Naive thymus-derived CD8-positive, alpha-beta T cell (primary cell): ENCODE measurements at places on chromosomes 3 and 15.

- DNase-seq: no peak
These were observed 11.6 kb downstream of the FAM162A start for GRCh38 chr3:122395582-122395981.

DNA sequence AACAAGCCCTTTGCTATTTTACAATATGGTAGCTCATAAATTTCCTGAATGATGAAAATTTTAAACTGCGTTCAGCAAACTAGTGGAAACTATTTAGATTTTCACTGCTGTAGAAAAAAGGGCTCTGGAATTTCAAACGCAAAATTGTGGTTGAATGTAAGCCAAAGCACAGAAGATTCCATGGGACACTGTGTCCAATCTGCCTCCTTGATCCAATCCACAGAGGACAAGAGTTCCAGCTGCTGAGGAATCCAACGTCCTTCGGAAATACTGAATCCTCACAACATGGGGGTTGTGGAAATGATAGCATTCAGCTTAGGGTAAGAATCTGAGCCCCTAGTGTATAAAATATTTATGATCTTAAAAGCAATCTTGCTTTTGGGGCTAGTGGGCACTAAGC, 161.0 kb downstream of the PLD1 start:
- DNase-seq: no peak

DNA sequence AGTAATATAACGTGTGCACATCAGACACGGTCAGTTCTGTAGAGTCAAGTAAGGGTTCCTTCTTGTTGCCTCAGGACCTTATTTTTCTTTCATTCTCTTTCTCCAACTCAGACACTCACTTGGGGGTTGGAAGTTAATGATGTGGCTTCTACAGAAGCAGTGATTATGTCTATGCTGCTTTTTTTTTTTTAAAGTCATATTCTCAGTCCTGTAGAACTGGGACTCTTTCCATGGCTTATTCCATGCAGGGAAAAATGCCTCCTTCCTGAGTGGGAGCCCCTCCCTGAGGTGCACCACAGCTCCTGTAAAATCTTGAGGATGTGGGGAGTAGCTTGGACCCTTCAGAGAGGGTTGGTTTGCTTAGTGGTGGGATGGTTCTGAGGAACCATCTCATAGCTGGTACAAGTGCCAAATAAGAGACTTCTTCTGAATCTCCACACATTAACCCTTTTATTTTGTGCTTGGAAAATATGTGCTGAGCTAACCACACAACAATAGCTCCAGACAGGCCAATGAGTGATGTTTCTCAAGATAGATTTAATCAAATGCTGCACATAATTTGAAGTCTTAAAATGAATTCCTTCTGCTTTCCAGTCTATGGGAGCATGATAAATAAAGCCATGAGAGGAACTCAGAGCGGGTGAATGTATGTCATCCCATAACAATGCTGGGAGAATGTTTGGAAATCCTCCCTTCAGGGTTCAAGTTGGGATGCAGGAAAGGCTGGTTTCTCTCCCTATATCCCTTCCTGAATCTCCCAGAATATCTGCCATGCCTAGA, 23.3 kb upstream of the FSTL1 start:
- DNase-seq: no peak

- no peak for DNase-seq
These were observed 34.8 kb downstream of the SLC12A8 start for GRCh38 chr3:125177746-125178145.

DNA sequence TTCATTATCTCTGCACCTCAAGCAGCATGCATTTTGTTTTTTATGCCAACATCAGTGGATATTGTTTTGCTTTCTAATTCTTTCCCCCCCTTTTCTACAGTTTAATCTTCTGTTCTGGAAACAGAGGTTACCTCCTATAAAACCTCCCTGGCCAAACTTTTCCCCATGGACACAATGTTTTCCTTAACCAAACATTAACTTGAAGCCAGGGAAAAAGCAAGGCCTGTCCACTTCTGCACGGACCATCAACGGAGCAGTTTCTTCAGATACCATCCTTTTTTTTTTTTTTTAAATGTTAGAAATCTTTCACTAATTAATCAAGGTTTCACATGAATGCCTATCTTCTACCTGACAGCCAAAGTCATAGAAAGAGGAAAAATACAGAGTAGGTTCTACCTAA, 127.0 kb downstream of the ADAMTS9 start:
- DNase-seq: no peak

DNA sequence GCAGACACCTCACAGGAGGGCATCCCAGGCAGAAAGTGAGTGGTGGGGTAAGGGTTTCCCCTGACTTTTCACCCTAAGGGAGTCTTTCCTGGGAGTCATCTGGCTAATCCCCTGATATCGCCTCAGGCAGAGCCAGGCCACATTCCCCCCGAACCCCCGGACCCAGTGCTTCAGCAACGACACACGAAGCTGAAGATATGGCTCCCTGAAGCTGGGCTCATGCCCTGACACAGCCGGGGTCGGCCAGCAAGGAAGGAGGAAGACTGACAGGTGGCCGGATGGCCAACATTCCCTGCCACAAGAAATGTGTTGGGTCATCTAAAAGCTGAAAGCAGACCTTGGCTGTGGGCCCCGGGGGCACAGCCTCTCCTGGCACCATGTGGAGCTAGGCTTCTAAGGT, 14.4 kb downstream of the CHST13 start:
- DNase-seq: no peak

- no peak for DNase-seq
These were observed 27.6 kb downstream of the SLC28A1 start for GRCh38 chr15:84911879-84912660.

- DNase-seq: peak; percentile 83
These were observed 748 bp downstream of the CCNL1 start for GRCh38 chr3:157159037-157159761.

DNA sequence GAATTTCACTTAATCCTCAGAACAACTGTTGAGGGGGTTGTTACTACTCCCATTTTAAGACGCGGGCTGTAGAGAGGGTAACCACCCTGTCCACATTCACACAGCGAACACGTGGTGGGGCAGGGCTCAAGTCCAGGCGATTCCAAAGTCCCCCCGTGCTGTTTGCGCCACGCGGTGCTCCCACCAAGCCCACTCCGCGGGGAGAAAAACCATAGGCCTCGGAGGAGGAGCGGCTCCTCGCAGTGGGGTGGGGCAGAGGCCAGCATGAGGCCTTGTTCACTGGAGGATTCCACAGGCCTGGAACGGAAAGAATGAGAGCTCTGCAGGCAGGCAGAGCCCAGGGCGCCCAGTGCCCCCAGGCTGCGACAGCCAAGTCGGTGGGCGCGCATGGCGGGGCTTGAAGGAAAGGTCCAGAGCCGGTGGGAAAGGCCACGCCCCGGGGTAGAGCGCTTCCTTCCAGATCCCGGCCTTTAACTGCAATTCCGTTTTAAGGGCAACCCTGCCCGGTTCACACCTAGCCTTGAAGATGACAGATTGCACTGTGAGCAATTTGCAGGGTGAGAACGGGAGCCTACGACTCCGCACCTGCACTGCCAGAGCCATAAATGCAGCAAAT, 161.8 kb upstream of the TBL1XR1 start:
- DNase-seq: peak; percentile 53

- DNase-seq: no peak
These were observed 40.3 kb upstream of the NDUFB4 start for GRCh38 chr3:120555657-120556509.

DNA sequence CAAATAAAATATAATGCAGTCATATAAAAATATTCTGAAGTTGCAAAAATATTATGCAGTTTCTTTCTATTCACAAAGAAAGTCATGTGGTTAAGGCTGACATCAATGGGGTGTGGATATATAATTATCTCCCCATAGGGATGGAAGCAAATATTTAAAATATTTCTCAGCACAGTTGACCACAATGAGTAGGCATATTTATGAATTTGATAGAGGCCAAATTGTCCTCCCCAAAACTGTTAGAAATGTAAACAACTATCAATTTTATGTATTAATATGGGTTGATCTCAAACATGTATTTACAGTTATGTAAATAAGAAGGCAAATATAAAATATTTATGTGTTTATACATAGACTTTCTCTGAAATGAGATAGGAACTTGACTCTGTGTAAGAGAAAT, 246.0 kb upstream of the CBLB start:
- no peak for DNase-seq

GRCh38 chr15:69119683-69120395, 40.6 kb upstream of the GLCE start:
- DNase-seq: no peak

DNA sequence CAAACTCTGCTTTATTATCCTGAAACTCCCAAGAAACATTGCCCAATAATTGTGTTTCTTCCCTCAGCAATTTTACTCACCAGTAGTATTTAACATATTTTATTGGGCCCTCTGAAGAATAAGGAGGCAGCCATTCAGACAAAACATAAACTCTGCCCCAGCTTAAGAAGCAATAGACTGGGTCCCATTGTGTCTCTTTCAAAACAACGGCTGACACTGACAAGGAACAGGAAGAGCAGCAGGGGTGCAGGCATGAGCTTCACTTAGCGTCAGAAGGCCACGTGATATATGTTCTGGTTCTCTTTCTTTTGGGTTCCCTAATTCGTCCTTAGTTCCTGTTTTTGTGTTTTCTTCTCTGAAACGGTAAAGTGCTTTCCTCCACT, 242.3 kb downstream of the FHIT start:
- no peak for DNase-seq

GRCh38 chr15:75891895-75892294, 11.8 kb upstream of the FBXO22 start:
- DNase-seq: no peak

- DNase-seq: no peak
These were observed 143.8 kb upstream of the POU1F1 start for GRCh38 chr3:87420171-87420570.

DNA sequence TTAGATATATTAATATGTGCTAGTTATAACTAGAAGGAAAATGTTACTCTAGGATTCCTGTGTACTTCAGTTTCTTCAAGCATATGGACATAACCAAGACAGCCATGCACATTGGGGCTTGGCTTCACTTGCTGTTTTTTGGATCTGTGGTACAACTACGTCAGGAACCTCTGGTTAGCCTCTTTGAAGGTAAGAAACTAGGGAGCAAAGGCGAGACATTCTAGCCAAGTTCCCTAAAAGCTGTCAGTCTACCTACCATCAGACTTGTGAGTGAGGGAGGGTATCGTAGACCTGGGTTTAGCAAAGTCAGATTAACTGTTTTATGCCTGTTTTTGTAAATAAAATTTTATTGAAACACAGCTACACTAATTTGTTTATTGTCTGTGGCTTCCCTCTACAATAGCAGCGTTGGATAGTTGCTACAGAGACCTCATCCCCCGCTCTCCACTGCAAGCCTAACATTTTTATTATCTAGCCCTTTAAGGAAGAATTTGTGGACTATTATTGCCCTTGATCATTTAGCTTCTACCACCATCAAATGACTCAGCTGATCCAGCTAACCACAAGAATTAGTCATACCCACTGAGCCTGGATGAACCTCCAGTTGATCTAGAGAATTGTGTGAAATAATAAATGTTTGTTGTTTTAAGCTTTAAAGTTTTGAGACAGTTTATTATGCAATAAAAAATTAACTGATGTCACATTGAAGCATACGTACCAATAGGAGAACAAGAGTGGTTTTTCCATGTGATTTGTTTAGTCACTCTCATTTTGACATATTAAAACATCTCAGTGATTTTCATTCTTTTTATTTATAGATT, 58.1 kb downstream of the RSRC1 start:
- DNase-seq: no peak

DNA sequence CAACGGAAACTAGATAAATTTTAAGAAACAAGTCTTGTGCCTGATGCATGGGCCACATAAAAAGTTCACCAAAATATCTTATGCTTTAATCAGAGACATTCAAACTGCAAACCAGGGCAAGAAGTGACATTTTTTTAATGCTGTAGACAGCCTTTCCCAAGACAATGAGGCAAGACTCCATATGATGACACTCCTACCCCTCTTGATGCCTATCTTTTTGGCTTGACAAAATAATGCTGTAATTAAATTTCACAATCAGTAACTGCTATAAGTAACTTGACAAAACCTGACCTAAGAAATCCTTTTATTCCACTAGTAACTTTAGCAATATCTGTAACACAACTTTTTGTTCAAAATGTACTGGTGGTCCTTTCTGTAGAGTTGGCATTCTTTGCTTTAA, 48.7 kb downstream of the ECT2 start:
- no peak for DNase-seq

DNA sequence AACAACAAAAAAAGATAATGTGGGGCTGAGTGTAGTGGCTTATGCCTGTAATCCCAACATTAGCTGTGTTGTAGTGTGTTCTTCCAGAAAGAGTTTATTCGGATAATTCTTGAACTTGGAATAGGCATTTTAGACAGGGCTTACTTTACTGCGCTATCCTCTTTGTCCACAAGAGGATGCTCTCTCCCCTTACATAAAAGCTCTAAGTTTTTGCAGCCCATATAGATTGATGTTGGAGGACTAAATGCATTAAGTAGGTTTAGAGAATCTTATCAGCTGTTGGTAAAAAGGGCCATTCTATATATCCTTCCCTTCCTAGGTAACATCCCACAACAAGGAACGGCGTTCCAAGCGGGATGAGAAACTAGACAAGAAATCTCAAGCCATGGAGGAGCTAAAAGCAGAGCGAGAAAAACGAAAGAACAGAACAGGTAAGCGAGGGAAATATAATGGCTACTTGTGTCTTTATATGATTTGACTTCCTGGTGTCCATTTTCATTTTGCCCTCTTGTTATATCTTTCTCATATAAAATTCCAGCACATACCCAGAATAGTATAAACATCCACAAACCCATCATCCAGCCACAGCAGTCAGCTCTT, 27.8 kb upstream of the ITPKA start:
- peak; percentile 38 for DNase-seq

DNA sequence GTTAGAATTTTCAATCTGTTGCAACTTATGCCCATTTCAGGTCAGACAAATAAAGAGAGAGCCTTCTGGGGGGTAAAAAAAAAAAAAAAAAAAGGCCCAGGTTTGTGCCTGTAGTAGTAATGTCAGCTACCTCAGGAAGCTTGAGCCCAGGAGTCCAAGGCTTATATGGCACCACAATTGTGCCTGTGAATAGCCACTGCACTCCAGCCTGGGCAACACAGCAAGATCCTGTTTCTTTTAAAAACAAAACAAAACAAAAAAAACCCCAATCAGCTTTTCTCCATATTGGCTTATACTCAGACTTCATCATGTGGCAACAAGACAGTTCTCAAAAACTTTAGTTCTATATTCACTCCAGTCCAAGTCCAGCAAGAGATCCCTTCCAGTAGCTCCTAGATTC, 8.4 kb upstream of the LRRFIP2 start:
- no peak for DNase-seq

GRCh38 chr15:51726302-51727073, 11.0 kb downstream of the LYSMD2 start:
- no peak for DNase-seq

- no peak for DNase-seq
These were observed 354.2 kb upstream of the CFAP20DC start for GRCh38 chr3:59404064-59404463.

GRCh38 chr3:151265866-151266265, 12.5 kb downstream of the P2RY14 start:
- no peak for DNase-seq

- DNase-seq: no peak
These were observed 20.1 kb upstream of the C3orf49 start for GRCh38 chr3:63798949-63799348.

DNA sequence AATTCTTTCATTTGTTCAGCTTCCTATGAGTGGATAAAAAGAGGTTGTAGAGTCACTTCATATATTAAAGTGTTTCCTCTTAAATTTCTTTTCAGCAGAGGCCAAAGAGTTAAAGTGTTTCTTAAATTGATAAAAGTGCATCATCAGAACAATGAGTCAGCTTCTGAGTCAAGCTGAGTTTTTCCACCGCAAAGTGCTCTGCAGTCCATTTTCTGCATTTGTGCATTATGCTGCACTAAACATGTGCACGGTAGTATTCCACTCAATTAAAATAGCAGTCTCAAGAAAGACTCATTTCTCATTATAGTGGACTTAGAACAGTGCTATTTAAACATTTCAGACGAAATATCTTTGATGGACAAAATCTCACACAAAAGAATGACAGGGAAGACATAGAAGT, 152.0 kb downstream of the ZBBX start:
- DNase-seq: no peak
